ENCODE measurements at places on chromosomes 1 and 21. TPM values are rescaled to one million over a fixed set of nuclear protein-coding genes. Genes with fewer than 3 reads are reported as not detected.
A peak's percentile ranks its signal among the peaks of the same experiment; 100 is the strongest.

The HMGCS2 gene
- total RNA-seq = not detected

DNA sequence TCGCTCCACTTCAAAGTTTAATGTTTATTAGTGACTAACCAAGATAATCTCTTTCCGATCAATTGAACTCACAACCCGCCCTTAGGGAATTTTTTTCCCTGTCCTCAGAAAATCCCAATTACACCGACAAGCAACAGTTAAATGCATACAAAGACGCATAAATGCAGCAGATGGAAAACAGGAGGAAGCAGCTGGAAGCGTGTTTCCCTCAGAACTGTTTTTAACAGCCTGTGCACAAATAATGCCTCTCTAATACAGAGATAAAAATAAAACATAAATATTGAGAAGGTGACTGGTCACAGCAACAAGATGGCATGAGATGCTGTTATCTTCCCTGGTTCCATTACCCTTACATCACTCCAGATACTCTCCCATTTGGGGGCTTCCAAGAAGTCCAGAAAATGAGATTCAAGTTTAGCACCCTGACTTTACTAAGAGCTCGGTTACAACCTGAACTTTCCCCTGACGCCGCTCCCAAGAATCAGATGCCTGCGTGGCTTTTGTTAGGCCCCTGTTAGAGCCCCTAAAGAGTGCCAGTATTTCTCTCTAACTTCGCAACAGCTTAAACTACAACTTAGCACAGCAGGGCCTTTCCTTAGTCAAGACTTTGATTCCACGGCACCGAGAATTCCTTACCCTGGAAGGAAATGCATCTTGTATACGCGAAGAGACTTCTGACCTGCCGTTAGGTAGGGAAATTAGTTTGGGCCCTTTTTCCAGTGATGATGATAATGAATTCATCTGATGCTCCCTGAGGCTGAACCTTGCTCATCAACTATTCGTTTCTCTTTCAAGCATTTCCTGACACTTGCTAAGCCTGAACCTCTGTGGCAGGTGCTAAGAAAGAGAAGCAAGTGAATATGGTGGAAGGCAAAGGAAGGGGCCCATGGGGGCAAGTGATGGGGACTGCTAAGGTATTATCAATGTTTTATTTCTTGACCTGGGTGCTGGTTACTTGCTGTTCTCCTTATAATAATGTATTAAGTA, 137.7 kb upstream of the SMYD2 start:
- DNase-seq = no peak

DNA sequence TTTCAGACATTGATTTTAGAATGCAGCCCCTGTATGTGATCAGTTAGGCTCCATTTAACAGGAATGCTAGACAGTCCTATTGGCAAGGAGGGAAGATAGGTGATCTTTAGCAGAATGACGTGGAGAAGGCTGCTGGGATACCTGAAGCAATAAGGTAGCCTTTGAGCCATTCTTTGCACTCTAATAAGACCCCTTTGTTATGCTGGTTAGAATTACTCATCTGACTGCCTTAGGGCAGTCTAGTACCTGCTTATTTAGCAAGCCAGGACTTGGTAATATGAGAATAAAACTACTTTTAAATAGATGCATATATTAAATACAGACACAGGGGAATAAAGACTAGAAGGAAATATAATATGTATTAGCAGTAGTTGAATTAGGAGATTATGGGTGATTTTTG, 29.1 kb downstream of the NGF start:
- no peak for DNase-seq

DNA sequence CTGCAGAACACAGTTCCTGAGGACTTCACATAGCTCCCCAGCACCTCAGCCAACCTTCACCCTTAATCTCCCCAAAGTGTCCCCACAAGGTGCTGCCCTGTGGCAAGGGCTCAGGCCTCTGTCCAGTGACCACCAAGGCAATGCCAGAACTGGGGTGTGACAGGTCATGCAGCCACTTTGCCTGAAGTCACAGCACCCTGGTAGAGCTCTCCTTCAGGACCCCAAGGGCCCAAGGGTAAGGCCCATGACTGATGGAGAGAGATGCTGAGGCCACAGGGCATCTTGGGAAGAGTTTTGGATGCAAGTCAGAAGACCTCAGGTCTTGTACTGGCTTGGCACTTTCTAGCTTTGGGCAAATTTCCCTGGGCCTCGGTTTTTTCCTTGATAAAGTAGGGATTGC, 783 bp upstream of the FCMR start:
- no peak for DNase-seq

- DNase-seq = no peak
These were observed 3.5 kb upstream of the PRAMEF12 start for GRCh38 chr1:12769976-12770505.

GRCh38 chr1:1088801-1089680, 14.9 kb upstream of the RNF223 start:
- no peak for DNase-seq

DNA sequence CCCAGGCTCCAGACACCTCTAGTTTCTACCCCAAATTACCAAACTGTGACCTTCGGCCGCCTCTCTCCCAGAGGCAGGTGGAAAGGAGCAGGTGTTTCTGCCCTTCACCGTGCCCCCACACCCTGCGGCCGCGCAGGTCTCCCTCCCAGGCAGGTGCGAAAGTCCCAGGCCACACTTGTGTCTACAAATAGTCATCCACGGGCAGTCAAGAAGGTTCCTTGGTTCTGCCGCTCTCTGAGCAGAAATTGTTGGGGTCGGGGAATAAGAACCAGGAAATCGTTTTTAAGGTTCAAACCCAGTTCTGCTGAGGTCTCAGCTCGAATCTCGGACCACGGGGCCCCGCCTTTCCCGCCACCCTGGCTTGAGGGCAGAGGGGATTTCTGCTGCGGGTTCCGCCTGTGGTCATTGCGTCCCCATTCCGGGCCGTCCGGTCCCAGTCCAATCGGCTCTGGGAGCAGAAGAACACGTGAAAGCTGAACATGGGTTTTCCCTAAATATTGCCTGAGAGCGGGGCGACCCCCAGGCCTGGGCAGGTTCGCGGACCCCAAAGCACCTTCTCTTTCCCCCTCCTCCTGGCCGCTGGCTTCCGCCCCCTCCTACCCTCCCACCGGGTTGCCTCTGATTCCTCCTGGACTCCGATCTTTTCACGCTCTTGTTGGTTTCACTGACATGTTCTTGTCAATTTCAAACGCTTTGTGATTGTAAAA, 1.2 kb upstream of the ATF3 start:
- no peak for DNase-seq

The OVAAL gene
- not detected for total RNA-seq

The REG4 gene
- 3.8 TPM for total RNA-seq

DNA sequence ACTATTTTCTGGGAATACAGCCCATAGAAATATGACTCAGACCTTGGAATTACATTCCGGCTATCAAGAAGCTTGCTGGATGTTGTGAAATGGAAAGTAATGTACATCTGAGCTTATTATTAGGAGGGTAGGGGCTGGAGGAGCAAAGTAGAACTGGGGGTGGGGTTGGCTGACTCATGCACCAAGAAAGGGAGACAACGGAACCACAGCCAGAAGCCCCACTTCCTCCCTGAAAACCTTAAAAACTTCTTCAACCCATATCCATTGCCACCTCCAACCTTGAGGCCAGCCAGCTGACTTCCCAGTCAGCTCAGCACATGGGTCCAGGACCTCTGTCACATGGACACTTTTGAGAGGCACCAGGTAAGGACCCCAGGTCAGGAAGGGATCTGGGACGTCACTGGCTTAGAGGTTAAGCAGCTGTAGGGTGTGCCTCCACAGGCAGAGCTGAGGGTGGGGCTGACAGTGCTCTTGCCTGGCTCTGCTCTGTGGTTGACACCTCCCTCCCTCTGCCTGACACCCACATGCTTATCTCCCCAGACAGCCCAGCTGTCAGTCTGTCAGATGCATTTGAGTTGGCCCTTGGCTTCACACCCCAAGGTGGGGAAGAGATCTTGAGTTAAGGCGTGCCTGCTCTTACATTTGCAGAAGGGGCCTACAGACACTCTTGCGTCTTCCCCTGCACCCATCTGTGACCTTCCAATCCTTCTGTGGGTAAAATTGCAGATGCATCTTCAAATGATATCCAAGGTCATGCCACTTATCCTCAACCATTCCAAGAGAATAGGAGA, 5.7 kb upstream of the ZNF683 start:
- DNase-seq = no peak

DNA sequence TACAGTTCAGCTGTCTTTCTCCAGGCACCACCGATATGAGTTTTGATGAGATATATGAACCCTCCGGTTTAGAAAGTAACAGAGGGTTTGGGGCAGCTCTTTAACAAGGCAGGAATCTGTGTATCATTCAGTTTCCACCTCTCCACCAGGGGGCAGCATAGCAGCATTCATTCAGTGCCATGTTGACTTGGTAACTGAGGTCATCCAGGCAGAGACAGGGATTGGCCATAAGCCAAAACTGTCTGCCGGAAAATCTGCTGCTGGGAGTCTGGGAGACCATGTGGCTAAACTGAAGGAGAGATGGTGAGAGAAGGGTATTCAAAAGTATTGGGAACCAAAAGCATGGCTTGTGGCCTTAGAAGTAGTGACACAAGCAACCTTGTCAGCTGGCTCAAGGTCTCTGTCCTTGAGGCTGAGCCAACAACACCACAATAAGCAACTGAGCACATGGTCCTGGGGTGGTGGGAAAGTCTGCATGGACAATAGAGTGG, 98.5 kb downstream of the LMX1A start:
- peak; percentile 9 for DNase-seq

The HES4 gene
- 50.1 TPM for total RNA-seq

The FCGR1A gene
- total RNA-seq = 15.8 TPM

The HPDL gene
- not detected for total RNA-seq

DNA sequence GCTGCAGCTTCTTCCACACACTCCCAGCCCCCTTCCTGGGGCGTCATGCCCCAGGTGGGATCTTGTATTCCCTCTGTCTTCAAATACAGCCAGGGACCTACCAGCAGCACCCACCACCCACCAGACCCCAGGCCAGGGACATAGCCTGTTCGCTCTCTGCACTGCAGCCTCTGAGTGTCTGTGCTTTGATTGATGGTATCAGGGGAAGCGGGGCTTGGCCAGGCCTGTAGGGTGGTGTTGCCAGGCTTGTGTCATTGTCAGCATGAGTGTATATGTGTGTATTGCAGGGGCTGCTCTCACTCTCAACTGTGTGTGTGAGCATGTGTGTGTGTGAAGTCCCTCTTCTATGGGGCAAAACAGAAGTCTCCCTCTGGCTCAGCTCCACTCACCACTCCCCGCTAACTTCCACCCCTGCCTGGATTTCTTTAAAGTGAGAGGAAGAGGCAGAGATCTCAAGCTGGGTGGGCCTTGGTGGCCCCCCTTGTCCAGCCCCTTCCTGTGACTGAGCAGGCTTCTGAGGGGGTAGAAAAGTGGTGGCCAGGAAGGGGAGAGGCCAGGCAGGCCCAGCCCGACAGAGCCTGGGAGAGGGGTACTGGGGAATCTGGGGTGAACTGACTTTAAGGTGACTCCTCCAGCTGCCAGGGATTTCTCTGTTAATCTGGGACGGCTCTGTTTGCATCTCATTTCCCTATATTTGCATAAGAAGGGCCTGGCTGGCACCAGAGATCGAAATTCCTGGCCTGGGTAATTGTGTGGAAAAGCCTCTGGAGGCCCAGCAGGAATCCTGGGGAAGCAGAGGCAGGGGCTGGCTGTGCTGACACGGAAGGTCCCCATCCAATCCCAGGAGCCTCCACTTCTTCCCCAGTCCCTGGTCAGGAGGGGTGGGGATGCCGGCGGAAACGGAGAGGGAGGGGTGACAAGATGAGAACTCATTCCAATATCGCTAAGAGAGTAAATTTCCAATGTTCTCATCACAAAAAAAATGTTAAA, 18.6 kb upstream of the ADGRB2 start:
- no peak for DNase-seq

DNA sequence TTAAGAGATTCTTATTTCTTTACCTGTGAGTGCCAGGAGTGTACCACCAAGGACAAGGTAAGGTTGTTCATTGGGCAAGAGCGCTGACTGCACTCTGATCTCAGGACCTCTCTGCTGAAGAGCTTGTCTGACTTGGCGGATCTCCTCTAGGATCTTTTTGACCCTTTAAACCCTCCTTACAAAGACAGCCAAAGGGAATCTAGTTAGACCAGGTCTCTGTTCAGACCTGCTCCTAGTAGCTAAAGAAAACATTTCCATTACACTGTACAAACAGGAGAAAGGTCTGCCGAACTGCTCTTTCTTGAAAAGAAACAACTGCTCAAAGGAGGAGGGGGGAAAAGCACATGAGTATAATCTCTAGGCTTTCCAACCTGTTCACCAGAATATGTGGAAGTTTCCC, 49.3 kb downstream of the SMYD2 start:
- no peak for DNase-seq

The LACTBL1 gene
- not detected for total RNA-seq

- no peak for DNase-seq
These were observed 73.9 kb downstream of the DNTTIP2 start for GRCh38 chr1:93805027-93805610.

GRCh38 chr1:24297187-24297851, 21.8 kb upstream of the GRHL3 start:
- no peak for DNase-seq

GRCh38 chr1:1777583-1777899, 729 bp downstream of the NADK start:
- no peak for DNase-seq

DNA sequence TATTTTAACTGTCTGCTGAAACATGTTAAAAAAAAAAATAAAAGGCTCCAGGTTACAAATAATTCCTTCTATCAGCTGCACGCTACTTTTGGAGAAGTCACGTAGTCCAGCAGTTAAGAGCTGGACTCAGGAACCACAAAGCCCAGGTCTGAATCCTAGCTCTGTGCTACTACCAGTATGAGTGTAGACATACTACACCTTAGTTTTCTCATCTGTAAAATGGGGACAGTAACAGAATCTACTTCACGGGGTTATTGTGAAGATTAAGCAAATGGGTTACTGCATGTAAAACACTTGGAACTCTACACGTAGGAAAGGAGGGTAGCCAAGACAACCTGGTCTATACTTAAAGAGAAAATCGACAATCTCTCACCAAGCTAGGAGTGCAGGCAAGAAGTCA, 48.3 kb downstream of the TARBP1 start:
- no peak for DNase-seq

GRCh38 chr1:40107290-40107959, 10.4 kb upstream of the PPT1 start:
- DNase-seq = no peak

The SPRR5 gene
- not detected for total RNA-seq

GRCh38 chr21:37062593-37062935, 10.3 kb downstream of the PIGP start:
- DNase-seq = no peak

DNA sequence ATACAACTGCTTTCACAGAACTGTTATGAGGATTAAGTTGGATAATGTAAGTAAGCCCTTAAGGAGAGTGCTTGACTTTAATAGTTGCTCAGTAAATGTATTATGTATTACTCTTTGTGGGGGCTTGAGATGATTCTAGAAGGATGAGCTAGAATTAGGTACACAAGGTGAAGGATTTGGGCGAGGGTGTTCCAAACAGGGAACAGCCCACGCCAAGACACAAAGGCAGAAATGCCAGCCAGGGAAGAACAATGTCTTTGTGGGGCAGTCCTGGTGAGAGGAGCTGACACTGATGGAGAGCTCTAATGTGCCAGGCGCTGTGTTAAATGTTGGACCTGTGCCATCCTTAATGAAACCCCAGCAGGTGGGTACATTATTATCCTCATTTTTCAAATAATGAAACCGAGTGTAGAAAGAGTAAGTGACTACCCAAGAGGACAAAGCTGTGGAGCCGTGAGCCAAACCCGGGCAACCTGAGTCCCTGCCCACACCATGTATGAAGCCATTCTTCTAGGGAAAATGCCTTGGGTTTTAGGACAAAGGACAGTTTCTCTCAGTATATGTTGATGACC, 362.4 kb downstream of the HHAT start:
- DNase-seq = no peak

- no peak for DNase-seq
These were observed 553.6 kb downstream of the NUF2 start for GRCh38 chr1:163875200-163875926.

- DNase-seq = no peak
These were observed 1415.1 kb upstream of the PRMT6 start for GRCh38 chr1:105641407-105641806.

Measured in thoracic aorta (tissue), 2 donors.